ENCODE measurements at places on chromosomes 2 and 18. TPM values are rescaled to one million over a fixed set of nuclear protein-coding genes. Genes with fewer than 3 reads are reported as not detected.

Gene IL36RN
- total RNA-seq, result not detected

Gene PDE1A
- not detected for total RNA-seq

DNA sequence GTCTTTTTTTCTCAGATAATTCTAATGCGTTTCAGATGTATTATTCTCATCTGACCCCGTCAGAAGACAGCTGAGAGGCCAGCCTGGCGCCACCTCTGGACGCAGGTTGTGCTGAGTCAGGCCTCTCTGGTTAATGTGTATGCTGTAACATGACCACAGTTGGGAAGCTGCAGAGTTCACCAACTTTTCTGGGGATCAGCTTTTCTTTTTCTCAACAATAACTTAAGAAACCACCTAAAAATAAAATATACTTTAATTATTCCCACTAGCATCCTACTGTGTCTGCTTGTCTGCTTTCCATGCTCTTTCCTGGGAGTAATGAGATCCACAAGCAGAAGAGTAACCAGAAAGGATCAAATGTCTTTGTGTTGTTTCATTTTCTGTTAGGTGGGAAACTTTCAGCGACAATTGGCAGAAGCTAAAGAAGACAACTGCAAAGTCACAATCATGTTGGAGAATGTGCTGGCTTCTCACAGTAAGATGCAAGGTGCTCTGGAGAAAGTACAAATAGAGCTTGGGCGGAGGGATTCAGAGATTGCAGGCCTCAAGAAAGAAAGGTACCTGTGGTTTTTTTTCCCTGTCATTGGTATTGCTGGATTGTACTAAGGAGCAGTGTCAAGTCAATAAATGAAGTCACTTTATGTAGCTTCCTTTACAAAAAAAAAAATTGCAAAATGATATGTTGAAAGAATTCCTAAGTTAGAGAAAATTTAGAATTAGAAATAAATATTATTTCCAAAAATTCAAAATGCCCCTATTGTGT, 79.8 kb downstream of the CCDC150 start:
- no peak overlapping the region for H3K27ac ChIP-seq
- H3K36me3 ChIP-seq, result peaks cover 19% of the 10 kb centered on the region
- H3K27me3 ChIP-seq, result no peaks in the 10 kb centered on the region
- peaks cover 5% of the 10 kb centered on the region for H3K4me1 ChIP-seq
- no peak overlapping the region for H3K4me3 ChIP-seq
- DNase-seq, result no peak

Gene MARCO
- not detected for total RNA-seq

- H3K4me1 ChIP-seq, result peaks cover 19% of the 10 kb centered on the region
- DNase-seq, result no peak
- H3K27ac ChIP-seq, result peak overlapping the region; percentile 77
- peaks cover 14% of the 10 kb centered on the region for H3K36me3 ChIP-seq
- H3K4me3 ChIP-seq, result peak overlapping the region; percentile 49
Measured at GRCh38 chr2:200455958-200456421, 53.9 kb downstream of the KCTD18 start.

- H3K36me3 ChIP-seq, result no peaks in the 10 kb centered on the region
- no peaks in the 10 kb centered on the region for H3K4me1 ChIP-seq
- H3K27ac ChIP-seq, result no peak overlapping the region
- DNase-seq, result no peak
- H3K27me3 ChIP-seq, result no peaks in the 10 kb centered on the region
- H3K4me3 ChIP-seq, result no peak overlapping the region
Measured at GRCh38 chr2:128504246-128505149, 185.8 kb upstream of the HS6ST1 start.

Gene SERPINB3
- not detected for total RNA-seq

Gene RASGRP3
- 3.3 TPM for total RNA-seq

GRCh38 chr2:24683408-24683807, 109.8 kb downstream of the PTRHD1 start:
- H3K4me1 ChIP-seq, result no peaks in the 10 kb centered on the region
- no peaks in the 10 kb centered on the region for H3K27me3 ChIP-seq
- no peak for DNase-seq
- no peak overlapping the region for H3K27ac ChIP-seq
- peaks cover 17% of the 10 kb centered on the region for H3K36me3 ChIP-seq

Gene CROCC2
- total RNA-seq, result not detected

DNA sequence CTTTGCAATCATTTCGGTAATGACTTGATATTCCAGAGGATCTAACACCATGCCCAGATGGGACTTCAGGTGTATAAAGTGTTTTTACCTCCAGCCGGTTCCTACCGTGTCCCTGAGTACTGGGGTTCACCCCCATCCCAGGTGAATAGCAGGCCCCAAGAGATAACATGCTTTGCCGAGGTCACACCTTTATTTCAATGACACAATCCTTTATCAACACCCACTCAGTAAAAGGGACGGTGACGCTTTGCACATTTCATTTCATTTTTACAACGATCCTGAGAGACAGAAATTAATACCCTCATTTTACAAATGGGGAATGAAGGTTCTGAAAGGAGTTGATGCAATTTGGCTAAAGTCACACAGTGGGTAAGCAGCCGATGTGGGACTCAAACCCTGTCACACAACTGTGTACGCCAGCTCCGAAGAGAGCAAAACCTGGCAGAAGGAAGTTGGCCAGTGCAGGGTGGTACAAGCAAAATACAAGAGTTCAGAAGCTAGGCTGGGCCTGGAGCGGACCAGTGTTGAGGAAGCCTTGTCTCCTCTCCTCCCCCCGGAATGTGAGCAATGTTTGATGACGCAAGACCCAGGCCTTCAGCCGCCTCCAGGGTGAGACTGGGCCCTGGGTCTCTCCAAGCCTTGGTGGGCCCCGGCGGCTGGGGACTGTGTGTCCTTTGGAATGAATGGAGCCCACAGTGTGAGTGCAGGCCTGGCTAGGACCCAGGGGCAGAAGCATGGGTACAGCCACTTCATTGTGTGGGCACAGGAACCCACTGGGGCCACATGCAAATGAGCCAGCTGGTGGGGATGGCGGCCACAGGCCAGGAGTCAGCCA, 139.6 kb upstream of the MYCN start:
- no peak overlapping the region for H3K4me3 ChIP-seq
- no peaks in the 10 kb centered on the region for H3K27me3 ChIP-seq
- no peaks in the 10 kb centered on the region for H3K4me1 ChIP-seq

Gene REG3G
- total RNA-seq, result not detected

Gene STPG4
- total RNA-seq, result 0.16 TPM

Gene HJURP
- 41.5 TPM for total RNA-seq

- H3K27me3 ChIP-seq, result no peaks in the 10 kb centered on the region
- no peaks in the 10 kb centered on the region for H3K4me1 ChIP-seq
- DNase-seq, result no peak
Measured at GRCh38 chr2:139763705-139764104, 983.5 kb upstream of the NXPH2 start.

Gene SERPINB13
- not detected for total RNA-seq
